ENCODE measurements at places on chromosomes 3 and 15. TPM values are rescaled to one million over a fixed set of nuclear protein-coding genes. Genes with fewer than 3 reads are reported as not detected.

The FURIN gene
- total RNA-seq = 56.6 TPM

The FBXW12 gene
- not detected for total RNA-seq

The FANCD2OS gene
- not detected for total RNA-seq

The NTRK3 gene
- total RNA-seq = not detected

The MEIS2 gene
- total RNA-seq = 10.3 TPM

The ANKRD34C gene
- total RNA-seq = not detected

The KBTBD13 gene
- total RNA-seq = not detected

The MLF1 gene
- 9.1 TPM for total RNA-seq

The SEMA3G gene
- total RNA-seq = not detected

The SFMBT1 gene
- 11.9 TPM for total RNA-seq

The SATB1 gene
- total RNA-seq = 5.6 TPM

The CMSS1 gene
- 20.0 TPM for total RNA-seq

The C3orf33 gene
- 1.4 TPM for total RNA-seq

The MESP2 gene
- 1.7 TPM for total RNA-seq

The CCK gene
- 1.0 TPM for total RNA-seq

The EXD1 gene
- total RNA-seq = not detected

The IL17RC gene
- total RNA-seq = 29.7 TPM

The TNFAIP8L3 gene
- 1.1 TPM for total RNA-seq

The NPTN gene
- total RNA-seq = 121 TPM

The PCOLCE2 gene
- total RNA-seq = 2.9 TPM

The DLEC1 gene
- not detected for total RNA-seq

All from hair follicular keratinocyte (primary cell).